Activated T-helper 1 cell treated with anti-CD3 and anti-CD28 coated beads, Interleukin-2, amount 50 U/mL, for 16 hours (primary cell): ENCODE measurements at places on chromosomes 16 and 17.

DNA sequence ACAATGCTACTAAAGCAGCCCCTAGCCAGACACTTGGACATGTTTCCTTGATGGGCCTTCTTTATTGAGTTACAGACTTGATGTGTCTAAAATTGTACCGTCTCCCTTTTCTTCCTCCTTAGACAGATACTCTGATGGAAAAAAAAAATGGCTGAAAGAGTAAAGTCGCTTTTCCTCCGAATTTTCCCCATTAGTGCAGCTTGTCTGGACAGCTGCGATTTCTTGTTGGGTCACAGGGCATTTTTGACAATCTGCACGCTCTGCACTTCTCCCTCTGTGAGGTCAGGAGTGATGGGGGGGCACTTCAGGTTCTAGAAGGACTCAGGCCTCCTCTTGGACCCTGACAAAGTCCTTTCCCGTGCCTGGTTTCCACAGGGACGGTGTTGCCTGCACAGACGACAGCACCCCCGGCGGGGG, 968 bp upstream of the PRKAR1A start:
- DNase-seq = no peak

DNA sequence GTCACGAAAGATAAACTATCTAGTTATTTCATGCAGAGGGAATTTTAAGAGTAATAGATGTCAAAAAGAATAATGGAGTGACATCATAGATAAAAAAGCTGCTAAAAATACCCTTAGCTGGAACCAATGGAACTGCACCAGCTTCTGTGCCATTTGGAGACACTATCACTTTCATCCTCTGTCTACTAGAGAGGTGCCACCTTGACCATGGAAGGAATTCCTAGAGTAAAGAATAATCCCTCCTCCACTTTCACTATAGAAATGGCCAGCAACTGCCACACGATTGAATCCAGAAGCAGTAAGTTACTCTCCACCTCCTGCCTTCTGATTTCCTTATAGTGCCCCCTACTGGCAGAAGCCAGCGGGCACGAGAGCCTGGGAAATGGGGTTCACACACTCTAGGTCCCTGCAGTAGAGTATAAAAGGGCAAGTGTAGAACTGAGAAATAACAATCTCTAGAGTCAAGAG, 2.8 kb upstream of the ALDH3A2 start:
- no peak for DNase-seq

DNA sequence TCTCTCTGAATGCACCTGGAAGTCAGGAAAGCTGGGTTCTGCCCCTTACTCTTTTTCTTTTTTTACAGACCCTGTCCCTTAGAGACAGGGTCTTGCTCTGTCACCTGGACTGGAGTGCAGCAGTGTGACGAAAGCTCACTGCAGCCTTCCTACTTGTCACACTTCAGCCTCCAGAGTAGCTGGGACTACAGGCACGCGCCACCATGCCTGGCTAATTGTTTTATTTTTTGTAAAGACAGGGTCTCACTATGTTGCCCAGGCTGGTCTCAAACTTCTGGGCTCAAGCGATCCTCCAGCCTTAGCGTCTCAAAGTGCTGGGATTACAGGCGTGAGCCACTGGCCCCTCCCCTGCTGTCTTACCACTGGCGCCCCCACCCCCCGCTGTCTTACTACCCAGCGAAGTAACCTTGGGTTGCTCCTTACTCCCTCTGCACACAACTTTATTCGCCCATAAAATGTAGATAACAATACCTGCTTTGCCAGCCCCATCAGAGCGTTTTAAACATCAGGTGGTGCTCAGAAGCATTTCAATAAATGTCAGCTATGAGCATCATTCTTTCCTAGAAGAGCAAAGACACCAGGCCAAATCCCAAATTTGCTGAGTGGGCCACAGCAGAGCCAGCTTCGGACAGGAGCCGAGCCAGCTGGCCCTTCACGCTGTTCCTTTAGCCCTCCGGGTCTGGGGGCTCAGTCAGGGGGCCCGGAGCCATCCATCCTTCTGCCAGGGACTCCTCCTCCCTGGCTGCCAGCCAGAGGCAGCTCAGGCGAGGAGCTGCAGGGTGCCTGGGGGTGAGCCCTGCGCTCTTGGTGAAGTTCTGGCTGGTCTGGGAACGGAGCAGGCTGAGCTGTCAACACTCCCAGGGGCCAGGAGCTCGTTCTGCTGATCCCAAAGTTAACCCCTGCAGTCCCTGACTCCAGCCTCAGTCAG, 24.4 kb downstream of the SRL start:
- no peak for DNase-seq

GRCh38 chr17:8871081-8871581, 3.7 kb upstream of the PIK3R6 start:
- no peak for DNase-seq

DNA sequence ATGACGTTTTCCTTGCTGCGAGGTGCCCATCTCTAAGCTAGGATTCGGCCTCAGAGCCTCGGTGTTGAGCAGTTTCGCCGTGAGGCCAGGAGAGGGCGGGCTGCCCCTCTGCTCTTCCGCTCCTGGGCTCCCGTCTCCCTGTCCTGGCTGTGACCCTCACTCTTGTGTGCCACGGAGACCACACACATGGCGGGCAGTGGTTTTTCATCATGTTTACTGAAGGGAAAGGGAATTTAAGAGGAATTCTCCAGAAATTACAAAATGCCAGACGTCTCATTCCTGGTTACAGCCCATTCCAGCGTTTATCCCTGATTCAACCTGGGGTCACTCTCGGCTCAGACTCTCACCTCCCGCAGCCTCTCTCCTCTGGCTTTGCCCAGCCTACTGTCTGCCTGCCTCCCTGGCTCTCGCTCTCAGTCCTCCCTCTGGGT, 96.8 kb upstream of the ELAC2 start:
- DNase-seq = no peak

GRCh38 chr17:67281743-67282142, 36.7 kb upstream of the HELZ start:
- no peak for DNase-seq

DNA sequence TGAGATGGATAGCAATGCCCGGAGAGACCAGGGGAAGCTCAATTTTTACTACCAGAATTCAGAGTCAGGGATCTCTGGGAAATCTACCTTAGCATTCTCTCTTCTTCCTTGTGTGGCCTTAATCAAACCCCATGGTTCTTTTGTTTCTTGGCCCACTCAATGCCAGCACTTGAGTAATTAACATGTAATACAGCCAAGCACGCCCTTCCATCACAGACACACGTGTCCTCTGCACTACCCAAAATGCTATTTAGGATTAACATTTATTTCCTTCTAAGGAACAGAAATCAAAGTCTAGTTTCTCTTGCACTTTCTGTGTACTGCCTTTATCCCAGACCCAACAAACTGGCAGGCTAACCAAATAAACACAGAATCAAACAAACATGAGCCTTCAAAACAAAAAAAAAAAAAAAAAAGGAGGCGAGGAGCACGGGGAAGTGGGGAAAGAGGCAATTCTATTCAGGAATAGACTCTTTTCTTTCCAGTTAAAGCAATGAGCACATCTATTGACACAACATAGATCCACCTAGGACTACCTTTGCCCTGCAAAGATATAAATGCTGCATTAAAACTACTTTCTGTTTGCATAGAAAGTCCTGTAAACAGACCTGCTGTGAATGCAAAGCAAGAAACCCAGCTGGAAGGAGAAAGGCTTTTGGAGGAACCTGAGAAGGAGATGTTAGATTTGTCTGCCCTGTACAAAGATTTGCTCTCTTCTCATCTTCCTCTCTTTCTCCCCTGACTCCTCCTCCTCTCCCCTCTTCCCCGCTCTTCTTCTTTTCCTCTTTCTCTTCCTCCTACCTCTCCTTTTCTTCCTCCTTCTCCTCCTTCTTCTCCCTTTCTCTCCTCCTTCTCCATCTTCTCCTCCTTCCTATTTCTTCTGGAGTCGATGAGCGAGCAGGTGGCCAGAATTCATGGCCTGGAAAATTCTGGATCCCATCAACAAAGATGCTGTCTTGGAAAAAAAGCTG, 294.4 kb downstream of the NPIPA8 start:
- no peak for DNase-seq

GRCh38 chr17:18224387-18225120, 881 bp upstream of the LLGL1 start:
- DNase-seq = no peak

GRCh38 chr16:23365602-23366240, 63.6 kb downstream of the SCNN1B start:
- no peak for DNase-seq

DNA sequence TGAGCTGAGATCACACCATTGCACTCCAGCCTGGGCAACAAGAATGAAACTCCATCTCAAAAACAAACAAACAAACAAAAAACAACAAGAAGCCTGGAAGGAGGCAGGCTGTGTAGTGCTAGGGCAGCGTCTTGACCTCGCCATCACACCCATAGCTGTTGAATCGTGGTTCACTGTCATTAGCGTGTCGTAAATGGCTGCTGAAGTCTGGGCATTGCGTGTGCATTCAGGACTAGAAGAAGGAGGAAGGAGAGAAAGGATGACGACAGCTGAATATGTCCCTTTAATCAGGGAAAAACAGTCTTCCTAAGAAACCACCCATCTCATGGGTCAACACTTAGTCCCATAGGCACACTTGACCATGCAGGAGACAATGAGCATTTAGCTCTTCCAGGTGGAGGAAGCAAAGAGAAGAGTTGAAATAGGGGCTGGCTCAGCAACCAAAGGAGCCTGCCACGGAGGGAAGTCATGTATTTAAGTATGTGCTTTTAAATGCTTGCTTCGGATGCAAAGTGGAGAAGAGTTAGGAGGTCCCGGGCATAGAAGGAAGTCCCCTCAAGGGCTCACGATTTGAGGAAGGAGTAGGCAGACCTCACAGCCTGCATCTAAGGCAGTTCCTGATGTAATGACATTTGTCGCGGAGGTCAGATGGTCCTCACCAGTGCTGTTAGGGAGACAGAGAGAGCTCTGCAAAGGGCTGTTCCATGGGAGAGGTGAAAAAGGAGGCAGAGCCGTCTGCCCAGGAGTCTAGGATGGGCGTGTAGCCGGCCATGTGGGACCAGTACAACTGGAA, 8.8 kb downstream of the PRSS22 start:
- no peak for DNase-seq

DNA sequence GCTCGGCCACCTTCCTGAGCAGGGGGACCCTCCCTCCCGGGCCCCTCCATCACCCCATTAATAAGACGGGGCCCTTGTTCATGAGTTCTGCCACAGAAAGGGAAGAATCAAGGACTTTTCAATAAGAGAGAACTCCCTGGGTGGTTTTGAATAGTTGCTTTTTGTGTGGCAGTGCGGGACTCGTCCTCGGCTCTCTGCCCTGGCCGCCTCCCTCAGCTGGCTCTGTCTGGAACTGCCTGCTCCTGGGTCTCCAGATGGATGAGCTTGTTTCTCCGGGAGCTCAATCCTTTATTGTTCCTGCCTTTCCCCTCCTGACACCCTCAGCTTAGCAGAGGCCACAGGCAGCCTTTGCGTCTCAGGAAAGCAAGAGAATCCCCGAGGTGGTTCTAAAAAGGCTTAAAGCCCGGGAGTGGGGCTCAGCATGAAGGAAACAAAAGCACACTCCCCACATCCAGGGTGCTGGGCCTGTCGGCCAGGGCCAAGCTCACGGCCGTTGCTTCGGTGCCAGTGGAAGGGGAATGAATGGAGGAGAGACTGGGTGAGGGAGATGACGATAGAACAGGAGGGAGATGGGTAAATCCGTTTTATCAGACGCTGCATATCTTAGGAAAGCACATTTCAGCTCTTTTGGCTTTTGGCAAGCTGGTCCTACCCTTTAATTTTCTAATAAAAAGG, 60.2 kb downstream of the RAI1 start:
- DNase-seq = no peak

DNA sequence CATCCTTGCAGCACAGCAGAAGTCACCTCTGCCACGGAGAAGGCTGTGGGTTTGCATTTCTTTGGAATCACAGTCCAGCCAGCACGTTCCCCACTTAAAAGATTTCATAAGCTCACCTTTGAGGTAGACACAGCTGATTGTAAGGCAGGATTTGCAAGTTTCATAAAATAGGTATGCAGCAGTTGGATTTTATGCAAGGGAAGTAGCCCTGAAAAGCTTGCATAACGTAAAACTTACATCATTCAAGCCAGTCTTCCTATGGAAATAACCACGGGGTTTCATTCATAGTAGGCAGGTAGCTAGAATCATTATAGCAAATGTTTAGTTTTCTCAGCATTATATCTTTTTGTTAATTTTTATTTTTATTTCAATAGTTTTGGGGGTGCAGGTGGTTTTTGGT, 49.8 kb upstream of the ARHGAP44 start:
- no peak for DNase-seq

DNA sequence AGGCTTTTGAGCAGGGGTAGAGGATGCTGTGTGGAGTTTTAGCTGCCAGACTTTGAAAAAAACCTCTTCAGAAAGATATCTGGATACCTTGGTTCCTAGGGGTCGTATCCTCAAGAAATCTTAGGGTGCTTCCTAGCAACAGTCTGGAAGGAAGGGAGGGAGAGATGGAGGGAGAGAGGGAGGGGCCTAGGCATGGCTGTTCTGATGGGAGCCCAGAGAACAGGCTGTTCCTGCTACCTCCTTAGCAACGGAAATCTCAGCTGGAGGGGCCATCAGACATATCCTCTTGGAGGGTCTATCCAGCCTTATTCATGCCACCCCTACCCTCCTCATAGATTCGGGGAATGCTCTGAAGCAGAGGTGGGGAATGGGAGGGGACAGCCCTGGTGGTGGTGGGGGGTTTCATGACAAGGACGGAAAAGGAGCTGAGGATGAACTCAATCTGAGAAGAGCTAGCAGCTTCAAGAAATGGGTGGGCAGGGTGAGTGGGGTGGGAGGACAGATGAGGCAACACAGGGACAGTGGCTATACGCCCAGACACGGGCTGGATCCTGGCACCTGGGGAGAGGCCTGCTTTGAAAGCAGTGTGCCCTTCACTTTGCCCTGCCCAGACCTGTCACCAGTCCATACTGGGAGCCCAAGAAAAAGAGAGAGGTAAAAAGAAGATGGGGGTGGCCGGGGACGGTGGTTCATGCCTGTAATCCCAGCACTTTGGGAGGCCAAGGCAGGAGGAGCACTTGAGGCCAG, 2.9 kb upstream of the THRA start:
- DNase-seq = no peak

GRCh38 chr17:62724398-62725146, 83.5 kb downstream of the MARCHF10 start:
- DNase-seq = peak; percentile 61

GRCh38 chr17:29347831-29348629, 42.1 kb upstream of the TAOK1 start:
- DNase-seq = no peak

- DNase-seq = no peak
Measured at GRCh38 chr17:6509031-6509771, 47.2 kb downstream of the PITPNM3 start.

DNA sequence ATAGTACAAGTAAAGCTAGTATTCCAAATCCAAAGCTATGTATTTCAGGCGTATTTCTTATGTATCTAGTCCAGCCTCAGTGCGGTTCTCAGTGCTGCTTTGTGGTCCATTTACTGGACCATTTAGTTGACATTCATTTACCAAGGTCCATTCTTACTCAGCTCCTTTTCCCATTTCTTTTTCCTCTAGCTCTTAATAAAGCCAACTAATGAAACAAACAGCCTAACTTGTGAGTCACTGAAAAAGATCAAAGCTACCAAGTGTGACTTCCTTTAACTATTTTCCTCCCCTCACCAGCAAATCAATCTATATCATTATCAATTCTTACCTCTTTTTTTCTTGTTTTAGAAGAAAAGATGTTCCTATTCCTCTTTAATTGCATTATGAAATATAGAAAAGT, 64.0 kb downstream of the CYB561 start:
- no peak for DNase-seq
